ENCODE measurements at places on chromosomes 2 and 18. TPM values are rescaled to one million over a fixed set of nuclear protein-coding genes. Genes with fewer than 3 reads are reported as not detected.

The TYW5 gene
- total RNA-seq, result 10.1 TPM

The PAIP2B gene
- 2.4 TPM for total RNA-seq

GRCh38 chr2:36820942-36821605 is 124.6 kb downstream of the VIT start:
- no peak for DNase-seq

GRCh38 chr2:236679884-236680860 is 110.5 kb downstream of the ACKR3 start:
- no peak for DNase-seq

DNA sequence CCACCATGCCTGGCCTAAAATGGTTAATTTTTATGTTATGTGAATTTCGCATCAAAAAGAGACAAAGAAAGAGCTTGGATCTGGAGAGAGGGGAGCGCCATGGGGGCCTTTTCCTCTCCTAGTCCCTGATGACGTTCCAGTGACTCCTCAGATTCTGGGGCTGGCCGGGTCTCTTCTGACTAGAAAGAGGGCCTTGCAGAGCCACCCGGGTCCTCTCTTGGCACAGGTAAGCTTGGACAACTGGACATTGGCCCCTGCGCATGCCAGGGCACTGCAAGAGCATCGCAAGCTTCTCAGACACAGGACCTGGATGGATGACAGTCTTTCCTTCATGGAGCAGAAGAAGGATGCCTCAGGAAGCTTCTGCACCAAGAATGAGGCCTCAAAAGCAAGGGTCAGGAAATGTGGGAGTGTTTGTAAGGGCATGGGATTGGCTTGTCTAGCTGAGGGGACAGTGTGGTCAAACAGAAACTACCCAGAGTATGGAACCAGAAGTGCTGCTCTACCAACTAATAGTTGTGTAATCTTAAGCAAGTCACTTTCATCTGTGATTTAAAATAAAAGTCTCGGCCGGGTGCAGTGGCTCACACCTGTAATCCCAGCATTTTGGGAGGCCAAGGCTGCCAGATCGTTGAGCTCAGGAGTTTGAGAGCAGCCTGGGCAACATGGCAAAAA is 35.2 kb downstream of the FOSL2 start:
- DNase-seq, result no peak
